Midbrain (tissue), 1 donor: ENCODE measurements at places on chromosomes 7 and 10.

DNA sequence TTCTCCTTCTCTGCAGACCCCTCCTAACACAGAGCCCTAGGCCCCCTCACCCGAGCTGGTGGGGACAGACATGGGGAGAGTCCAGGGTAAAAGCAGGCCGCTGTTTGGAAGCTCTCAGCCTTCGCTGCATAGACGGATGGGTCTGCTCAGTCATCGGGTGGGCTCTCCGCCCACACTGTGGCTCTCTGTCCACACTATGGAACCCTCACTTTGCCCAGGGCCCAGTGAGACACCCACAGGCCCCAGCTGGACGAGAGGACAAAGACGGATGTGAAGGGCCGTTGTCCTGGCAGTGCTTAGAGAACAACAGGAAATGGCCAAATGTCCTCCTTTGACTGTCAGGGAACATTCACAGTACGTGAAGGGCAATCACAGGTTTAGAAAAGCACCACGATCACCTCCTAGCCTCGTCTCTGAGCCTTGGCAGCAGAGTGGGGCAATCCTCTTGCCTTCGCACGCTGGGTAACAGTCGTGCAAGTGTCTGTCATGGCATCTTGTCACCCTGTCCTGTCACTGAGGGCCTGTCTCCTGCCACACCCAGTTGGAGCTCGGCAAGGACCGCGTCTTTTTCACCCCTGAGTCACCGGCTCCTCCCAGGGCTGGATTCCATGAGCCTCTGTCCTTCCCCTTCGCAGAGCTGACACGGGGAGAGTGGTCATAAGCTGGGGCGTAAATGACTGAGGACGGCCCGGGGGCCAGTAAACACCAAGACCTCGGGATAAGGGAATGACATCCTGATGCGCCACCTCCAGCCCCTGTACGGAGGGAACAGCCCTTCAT, 80.6 kb downstream of the PRKAG2 start:
- DNase-seq = no peak

DNA sequence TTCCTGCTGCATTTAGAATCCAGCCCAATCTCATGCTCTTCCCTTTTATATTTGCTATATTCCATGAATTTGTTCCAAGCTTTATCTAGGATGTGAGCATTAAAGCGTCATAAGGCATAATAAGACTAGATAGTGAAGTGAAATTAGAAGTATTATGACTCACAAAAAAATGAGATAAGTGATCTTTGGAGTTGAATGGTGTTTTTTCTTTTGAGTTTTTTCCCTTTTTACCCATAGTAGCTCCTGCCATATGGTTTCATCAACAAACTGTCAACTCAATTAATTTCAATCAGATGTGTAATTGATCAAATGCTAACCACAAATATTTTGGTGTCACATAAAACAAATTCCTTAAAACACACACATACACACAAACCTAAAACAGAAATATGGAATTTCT, 17.0 kb downstream of the KLHDC10 start:
- DNase-seq = no peak

DNA sequence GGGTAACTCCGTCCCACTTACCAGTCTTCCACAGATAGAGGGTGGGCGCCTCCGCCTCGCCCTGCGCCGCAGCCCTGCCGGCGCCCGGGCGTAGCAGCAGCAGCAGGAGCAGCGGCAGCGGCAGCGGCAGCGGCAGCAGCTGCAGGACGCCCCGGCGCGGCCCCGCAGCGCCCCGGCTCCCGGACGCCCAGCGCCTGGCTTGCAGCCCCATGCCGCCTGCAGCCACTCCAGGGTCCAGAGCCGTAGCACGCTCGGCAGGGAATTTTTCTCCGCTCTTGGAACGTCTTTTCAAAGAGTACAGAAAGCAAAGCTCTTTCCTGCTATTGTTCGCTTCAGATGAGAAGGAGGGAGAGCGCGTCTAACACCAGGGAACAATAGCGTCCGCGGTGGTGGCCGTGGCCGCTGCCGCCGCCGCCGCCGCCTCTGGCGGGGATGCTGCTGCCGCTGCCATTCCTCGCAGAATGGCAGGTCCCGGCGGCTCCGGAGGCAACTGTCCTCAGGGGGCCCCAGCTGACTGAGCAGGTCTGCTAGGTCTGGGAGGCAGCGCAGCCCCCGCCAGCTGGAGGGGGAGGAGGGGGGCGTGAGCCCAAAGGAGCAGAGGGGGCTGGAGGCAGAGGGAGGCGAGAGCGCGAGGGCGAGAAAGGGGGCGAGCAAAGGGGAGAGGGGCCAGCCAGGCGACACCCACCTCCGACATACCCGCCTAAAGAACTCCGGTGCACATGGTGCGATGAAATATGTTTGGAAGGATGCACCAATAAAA, at the start of gene THSD7A:
Gene THSD7A (minus strand): TSS at position 463 of the 760 bp plus-strand sequence. CDS start 252 bp downstream, at position 211.
- peak; percentile 64 for DNase-seq

DNA sequence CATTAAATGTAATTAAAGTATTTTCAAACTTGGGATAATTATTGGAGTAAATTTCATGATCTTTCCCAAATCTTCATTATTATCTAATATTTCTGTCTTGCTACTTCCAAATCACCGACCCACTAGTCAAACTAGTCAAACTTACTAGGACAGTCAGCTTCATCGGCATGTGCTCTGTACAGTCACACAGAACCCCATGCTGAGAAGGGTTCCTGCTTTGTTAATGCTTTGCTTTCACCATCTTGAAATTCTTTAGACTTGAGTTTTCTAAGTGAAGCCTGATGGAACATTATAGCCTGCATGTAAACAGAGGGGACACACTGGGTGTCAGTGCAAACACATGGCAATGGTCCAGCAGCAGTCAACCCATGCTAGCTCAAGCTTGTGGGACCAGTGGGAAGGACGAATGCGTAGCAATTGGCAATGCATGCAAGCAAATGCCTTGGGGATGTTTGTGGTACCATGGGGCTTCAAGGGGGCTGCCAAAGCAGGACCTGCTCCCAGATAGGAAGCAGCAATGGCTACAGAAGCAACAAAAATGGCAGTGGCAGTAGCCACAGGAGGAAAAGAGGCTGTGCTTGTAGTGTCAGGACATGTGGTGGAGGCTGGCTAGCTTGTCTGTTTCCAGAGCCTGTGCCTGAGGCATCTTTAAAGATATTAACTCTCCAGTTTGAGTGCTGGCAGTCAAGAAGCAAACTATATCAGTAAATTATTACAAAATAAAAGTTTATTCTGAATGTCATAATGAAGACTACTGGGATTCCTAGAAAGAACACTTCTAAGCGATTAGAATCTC, 441.1 kb upstream of the SEMA3D start:
- DNase-seq = no peak

DNA sequence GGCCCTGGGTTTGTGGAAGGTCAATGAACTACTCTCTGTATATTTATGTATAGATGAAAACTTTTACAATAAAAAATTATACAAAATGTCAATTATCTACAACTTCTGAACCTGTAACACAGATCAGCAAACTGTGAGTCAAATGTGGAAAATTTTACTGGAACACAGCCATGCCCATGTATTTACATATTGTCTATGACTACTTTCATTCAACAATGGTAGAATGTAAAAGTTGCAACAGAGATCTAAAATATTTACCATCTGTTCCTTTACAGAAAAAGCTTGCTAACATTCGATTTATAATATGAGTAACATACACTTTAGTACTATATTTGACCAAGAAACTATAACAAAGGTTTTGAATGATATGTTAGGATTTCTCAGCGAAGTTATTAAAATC, 481.6 kb downstream of the PARD3 start:
- DNase-seq = no peak

DNA sequence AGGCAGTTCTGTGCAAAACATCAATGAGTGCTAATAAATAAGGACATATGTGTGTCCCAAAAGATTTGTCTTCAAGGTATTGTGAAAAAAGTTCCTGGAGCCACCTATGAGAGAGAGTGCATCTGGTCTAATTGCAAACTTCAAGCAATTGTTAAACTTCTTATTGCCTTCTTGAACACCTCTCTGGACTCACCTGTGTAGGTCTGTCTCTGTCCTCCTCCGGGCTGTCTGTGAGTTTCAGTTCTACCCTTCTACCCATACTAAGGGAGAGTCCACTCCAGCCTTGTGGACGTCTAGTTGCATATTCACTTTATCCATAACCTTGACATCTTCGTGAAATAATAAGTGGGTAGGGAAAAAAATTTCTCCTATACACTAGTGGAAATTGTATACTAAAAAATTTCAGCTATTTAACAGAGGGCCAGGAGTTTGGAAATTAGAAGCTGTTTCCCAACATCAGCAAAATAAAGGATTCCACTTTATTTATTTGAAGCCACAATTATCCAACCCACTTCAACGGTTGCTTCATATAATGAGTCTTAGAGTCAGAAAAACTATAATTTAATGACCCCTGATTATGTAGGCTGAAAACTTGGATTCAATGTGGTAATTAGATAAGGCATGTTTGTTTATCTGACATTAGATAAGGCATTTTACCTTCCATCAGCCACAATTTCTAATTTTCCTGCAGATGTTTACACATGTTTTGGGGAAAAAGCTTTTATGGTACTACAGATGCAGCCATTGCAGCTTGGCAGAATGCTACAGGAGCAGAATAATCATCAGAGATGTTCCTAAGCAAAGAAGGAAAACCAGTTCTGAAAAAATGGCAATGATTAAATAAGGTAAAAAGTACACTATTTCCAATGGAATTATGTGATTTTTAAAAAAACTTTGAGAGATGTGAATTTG, 150.8 kb upstream of the FAM3C start:
- DNase-seq = no peak

- no peak for DNase-seq
These were observed 187.2 kb downstream of the VTI1A start for GRCh38 chr10:112634096-112634830.

DNA sequence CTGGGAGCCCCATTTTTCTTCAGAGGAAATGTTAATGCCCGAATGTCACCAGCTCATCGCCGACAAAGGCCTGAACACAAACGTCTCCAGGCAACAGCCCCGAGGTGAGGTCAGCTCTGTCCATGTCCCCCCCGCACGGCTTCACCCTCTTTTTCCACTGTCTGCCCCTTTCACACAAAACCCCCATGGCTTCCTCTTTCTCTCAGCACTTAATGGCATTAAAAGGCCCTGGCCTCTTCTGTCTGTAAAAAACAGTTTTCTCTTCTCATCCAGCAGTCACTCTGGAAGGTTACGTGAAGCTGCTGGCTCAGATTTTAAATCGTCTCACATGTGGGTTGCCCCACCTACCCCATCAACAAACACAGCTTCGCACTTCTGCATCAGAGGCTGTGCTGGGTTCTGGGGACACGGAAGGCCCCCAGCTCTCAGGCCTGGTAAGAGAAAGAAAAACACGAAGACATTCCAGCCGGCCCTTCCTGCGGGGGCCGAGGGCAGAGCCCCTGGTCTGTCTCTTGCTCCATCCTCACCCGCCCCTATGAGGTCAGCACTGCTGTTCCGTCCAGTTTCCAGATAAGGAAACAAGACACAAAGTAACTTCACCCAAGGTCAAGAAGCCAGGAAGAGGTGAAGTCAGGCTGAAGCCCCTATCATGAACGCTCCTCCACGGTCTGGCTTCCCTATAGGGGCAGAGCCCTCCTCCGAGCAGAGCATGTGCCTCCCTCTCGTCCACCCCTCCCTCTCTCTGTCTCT, 91.1 kb upstream of the PDGFA start:
- no peak for DNase-seq

DNA sequence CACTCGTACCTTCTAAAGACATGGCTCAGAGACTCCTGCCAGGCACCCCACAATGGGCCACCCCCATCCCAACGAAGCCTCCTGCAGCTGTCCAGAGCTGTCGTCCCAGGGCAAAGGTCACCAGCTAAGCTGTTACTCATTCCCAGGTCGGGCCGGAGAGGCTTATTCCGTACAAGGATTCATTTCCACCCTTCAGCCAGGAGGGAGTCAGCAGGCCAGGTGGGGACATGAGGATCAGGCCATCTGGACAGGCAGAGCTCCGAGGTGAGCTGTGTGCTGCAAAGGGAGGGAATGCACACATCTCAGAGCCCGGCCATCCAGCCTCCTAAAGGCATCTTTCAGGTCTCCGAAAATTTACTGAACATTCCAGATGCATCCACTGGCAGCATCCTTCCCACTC, 63.9 kb upstream of the NANOS1 start:
- no peak for DNase-seq

- DNase-seq = no peak
These were observed 15.7 kb downstream of the HPS1 start for GRCh38 chr10:98431016-98431415.

- DNase-seq = peak; percentile 24
These were observed 3.3 kb upstream of the SHH start for GRCh38 chr7:155815332-155816191.

DNA sequence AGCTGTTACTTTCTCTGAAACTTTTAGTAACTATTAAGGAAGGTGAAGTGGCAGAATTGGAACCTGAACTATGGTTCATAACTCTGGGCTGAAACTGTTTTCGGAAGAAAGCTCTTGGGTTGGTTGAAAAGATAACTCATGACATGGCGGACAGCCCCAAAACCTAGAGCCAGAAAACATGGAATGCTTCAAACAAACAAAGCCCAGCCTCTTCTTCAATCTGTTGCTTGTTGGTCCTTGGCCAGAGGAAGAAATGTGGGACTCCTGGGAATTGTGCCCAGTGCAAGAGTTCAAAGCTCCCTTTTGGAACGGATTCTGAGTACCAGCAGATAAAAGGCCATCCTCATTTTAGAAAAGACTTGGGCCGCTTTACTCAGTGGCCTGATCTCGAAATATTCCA, 52.9 kb upstream of the CACNB2 start:
- DNase-seq = no peak

- no peak for DNase-seq
These were observed 52.3 kb upstream of the SEMA3D start for GRCh38 chr7:85239109-85239508.

DNA sequence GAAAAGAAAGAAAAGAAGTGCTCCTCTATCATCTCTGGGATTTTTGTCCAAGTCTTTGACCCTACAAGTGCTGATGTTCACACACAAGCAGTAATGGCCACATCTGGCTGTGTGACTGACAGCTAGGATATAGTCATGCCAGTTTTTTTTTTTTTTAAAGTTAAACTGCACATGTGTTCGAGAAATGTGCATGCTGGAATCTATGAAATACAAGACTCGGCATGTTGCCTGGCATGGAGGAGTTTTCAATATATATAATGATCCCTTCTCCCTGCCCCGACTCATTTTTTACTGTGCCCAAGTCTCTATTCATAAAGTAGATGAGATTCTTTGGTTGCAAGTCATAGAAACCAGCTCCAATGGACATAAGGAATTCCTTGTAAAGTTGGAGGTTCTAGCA, 60.4 kb upstream of the FGFR2 start:
- no peak for DNase-seq

DNA sequence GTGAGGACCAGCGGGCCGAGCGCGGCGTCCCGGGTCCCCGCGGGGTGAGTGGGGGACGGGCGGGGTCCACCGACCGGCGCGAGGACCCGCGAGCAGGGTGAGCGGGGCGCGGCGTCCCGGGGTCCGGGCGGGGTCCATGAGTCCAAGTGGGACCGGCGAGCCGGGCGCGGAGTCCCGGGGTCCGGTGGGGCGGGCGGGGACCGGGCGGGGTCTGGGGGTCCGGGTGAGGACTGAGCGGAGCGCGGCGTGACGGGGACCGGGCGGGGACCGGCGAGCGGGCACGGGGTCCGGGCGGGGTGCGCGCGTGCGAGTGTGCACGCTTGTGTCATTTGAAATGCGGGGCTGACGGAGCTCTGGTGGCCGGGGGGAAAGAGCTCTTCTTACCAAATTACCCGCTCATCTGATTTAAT, 765 bp downstream of the CELF2 start:
- no peak for DNase-seq

- DNase-seq = no peak
These were observed 141.0 kb downstream of the PRKAG2 start for GRCh38 chr7:151735851-151736402.
